Fibroblast of villous mesenchyme (primary cell): ENCODE measurements at places on chromosomes 5 and 9.

GRCh38 chr5:135393691-135394090, 5.3 kb downstream of the MACROH2A1 start:
- peak; percentile 83 for DNase-seq

GRCh38 chr9:107007402-107007801, 144.4 kb downstream of the ZNF462 start:
- DNase-seq = no peak

GRCh38 chr5:169798438-169798837, 161.4 kb downstream of the DOCK2 start:
- peak; percentile 59 for DNase-seq

DNA sequence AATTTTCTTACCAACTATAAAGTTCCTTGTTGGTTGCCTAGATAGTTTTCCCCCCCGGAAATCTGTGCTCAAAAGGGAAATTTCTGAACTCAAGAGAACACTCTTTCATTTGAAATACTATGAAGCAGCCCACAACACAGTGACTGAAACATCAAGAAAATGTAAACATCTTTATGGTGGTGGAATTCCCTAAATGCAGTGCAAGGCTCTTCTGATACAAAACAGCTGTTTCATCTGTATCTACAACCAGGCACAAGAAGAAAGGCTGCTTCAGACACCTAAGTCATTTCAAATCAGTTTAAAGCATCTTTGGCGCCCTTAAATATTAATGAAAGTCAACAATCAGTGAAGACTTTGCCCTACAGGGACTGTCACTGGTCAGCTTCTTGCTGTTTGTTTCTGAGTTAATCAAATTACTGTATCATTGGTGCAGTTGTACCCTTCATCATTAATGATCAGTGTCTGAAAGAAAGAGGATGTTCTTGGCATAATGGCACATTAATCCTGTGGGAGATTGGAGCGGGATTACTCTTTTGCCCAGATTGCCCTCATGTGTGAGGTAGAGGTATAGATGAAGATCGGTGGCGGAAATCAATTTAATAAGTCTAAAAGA, 947.0 kb downstream of the NR2F1-AS1 start:
- peak; percentile 83 for DNase-seq

- peak; percentile 47 for DNase-seq
Measured at GRCh38 chr5:152688561-152689249, 283.6 kb upstream of the NMUR2 start.

- DNase-seq = no peak
Measured at GRCh38 chr5:149633476-149634350, 52.4 kb downstream of the ARHGEF37 start.

GRCh38 chr5:160315968-160316367, 3.6 kb upstream of the CCNJL start:
- peak; percentile 39 for DNase-seq

- DNase-seq = peak; percentile 91
Measured at GRCh38 chr9:130446101-130446861, 1.5 kb downstream of the ASS1 start.

- no peak for DNase-seq
Measured at GRCh38 chr9:77769246-77769645, 121.1 kb upstream of the GNA14 start.

GRCh38 chr5:102625928-102626327, 127.1 kb upstream of the SLCO6A1 start:
- DNase-seq = no peak

DNA sequence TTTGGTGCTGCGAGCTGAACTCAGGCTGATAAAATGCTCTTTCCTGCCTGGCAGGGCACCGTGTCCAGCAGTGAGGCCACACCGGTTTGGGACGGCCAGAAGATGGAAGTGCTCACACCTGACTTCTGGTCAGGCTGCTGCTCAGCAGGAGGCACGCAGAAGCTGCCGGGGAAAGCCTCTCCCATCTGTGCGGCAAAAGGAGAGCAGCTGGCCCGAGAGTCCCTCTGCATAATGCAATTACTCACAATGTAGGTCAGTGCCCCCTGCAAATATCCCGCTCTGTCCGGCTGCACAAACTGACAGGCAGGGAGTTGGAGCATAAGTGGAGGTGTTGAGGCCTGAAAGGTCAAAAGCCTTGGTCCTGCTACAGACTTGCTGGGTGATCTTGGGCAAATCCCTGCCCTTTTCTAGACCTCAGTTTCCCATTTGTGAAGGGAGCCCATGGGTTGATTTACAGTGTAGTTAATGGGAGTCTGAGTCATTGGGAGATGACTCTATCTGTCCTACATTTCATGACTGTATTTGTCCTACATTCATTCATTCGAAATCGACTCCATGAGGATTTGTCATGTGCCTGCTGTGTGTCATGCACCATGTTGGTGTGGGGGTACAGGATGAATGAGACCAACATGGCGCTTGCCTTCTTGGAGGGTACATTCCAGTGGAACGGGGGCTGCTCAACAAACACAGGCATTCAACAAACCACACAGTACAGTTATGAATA, 61.8 kb upstream of the TBC1D2 start:
- DNase-seq = peak; percentile 64

- DNase-seq = no peak
Measured at GRCh38 chr5:2666081-2666480, 85.4 kb downstream of the IRX2 start.
